Neural crest cell (in vitro differentiated cells): ENCODE measurements at places on chromosomes 11 and 22.

DNA sequence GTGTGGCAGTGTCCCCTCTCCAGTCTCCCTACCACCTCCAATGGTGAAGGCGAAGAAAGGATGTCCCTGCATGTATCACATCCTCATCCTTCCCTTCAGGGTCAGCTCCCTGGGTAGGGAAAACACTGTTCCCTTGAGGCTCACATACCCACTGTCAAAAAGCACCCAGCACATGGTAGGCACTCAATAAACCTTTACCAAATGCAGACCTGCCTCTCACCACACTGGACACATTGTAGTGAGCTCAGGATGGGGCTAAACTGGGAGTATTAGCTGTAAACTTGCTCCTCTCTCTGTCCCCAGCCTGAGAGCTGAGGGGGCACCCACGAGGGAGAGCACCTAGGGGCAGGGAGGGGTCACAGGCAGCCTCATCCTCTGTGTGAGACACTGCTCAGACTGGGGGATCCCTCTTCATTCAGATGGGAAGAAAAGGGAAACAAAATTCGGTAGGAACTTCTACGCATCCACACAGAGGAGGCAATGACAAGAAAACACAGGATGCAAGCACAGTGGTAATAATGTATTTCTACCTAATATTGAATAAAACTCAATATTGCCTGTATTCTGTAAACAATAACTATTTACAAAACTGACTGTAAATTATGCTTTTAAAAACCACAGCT, 101.6 kb upstream of the TOP3B start:
- DNase-seq, result no peak

DNA sequence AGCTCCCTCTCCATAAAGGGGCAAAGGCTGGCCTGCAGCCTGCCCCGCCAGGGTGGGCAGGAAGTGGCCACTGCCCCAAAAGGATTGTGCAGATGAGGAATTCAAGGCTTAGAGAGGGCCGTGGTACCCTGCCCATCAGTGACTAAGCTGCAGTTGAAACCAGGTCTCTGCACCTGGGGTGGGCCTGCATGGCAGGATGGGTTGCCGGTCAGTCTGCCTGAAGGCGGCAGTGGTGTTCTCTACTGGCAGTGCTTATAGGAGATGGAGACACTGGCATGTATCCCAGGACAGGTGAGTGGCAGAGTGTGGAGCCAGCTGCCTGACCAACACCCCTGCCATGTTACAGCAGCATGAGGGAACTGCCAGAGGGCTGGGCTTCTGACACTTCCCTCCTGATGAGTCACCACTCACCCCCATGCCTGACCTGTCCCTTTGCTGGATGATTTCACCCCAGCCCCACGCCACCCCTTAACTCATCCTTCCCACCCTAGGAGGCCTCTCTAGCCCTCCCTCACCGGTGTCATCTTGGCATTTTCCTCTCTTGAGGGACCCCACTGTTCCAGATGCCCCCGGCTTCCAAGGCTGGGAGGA, 70.2 kb upstream of the LMO1 start:
- no peak for DNase-seq

- no peak for DNase-seq
Measured at GRCh38 chr22:20509344-20510047, 2.1 kb downstream of the MED15 start.

DNA sequence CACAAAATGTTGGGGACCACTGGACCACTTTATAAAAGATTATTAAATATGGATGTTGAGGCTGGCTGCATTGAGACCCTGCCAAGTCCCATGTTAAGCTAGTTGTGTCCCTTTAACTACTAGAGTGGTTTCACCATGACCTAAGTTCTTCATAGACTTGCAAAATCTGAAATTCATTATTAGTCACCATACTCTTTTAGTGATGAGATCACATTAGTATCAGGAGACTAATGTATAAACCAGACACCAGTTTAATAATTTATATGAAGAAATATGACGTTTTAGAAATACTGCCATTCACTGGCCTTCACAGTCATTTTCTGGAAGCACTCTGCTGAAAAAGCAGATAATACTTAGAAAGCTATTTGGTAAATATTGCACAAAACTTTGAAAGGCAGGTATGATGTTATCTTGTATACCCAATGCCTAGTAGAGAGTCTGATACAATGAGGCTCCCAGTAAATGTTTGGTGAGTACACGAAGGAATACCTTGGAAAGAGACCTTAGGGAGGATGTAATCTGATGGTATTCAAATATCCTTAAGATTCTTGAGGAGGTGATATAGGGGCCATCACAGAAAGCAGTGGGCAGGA, 728.2 kb upstream of the ANO5 start:
- DNase-seq, result no peak

DNA sequence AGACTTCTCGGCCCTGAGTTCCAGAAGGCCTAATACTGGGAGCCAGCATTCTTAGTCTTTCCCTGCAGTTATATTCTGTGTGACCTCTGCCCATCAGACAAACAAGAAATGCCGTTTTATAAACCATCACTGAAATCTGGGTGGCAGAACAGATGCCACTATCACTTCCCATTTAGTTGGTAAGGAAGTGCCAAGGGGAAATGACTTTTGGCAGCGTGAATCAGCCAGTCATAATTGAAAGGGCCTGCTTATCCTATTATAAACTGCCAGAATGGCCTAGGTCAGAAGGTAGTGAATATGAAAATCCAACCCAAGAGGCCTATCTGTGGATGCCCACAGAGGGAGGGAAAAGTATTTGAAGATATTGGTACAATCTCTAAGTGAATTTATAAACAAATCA, 646.8 kb upstream of the CCDC90B start:
- no peak for DNase-seq

GRCh38 chr11:270451-271318, 7.5 kb upstream of the NLRP6 start:
- no peak for DNase-seq

- no peak for DNase-seq
Measured at GRCh38 chr22:48396091-48396784, 1431.4 kb downstream of the BRD1 start.

- no peak for DNase-seq
Measured at GRCh38 chr11:100297516-100297915, 389.6 kb upstream of the ARHGAP42 start.

DNA sequence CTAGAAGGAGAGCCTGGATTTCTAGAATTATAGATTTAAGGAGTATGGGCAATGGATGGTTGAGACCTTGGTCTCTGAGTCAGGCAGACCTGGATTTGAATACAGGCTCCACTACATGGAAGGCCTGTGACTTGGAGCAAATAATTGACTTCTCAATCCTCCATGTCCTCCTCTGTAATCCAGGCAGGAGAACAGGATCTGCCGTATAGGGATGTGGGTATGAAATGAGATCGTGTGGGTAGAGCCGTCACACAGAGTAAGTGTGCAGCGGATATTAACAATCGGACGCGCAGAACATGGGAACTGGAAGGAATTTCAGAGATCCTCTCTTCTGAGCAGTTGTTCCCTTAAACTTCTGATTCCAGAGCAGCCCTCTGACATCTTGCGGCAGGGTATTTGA, 11.5 kb upstream of the TMPRSS13 start:
- no peak for DNase-seq

- no peak for DNase-seq
Measured at GRCh38 chr11:95799546-95799945, 9.2 kb downstream of the CEP57 start.

- DNase-seq, result no peak
Measured at GRCh38 chr22:20032407-20032991, 11.6 kb downstream of the TANGO2 start.

DNA sequence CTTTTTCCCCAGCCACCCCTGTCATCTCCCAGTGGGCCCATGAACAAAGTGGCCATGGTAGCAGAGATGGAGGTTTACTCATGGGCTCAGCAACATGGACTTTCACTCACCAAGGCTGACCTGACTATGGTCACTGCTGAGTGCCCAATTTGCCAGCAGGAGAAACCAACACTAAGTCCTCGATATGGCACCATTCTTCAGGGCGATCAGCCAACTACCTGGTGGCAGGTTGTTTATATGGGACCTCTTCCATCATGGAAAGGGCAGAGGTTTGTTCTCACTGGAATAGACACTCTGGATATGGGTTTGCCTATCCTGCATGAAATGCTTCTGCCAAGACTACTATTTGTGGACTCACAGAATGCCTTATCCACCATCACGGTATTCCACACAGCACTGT, 1009.1 kb downstream of the NTM start:
- no peak for DNase-seq

DNA sequence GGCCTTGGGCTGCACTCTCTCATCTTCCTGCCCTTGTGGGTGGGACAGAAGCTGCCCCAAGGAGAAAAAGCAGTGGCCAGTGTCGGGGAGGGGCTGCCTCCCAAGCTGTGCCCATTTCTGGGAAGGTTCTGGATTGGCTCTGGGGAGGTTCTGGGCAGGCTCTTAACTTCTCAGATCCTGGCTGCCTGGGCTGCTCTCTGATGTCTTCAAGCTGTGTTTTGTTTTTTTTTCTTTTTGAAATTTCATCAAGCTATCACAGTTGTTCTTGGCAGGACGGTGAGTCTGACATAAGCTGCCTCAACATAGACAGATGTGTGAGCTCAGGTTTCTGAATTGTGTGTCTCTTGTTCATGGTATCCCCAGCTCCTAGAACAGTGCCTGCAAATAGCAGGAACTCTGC, 1032.0 kb downstream of the BRD1 start:
- no peak for DNase-seq
